ENCODE measurements at places on chromosomes 2 and 18.

DNA sequence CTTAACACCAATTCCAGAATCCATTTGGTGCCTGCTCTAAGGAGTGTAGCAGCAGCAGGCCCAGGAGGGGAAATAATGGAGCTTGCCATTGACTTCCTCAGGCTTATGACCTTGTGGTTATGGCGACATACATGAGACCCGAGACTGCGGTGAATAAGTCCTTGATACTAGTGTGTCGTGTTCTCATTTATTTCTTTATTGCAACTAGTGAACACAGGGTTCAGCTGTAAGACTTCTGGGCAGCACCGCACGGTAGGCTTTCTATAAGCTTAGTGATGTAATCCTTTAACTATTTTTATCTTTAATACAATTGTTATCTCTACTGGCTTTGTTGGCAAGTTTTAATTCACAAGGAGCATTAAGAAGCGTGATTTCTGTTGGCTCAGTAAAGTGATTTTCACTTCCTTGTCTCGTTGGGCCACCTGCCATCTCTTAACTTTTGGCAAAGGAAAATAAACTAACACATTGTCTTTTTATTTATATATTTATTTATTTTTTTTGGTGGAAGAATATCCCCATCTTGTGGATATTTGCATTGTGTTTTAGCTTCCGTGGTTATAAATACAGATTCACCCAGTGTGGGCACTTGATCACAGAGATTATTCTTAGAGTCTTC, 139.8 kb downstream of the LTBP1 start:
- DNase-seq, result peak; percentile 39

- DNase-seq, result no peak
Observed at GRCh38 chr2:16262526-16263178, 322.3 kb downstream of the MYCN start.

- DNase-seq, result no peak
Observed at GRCh38 chr2:206526416-206526815, 83.1 kb downstream of the ADAM23 start.

GRCh38 chr2:222637067-222637466, 18.8 kb downstream of the FARSB start:
- no peak for DNase-seq

GRCh38 chr2:1491751-1492150, 78.5 kb downstream of the TPO start:
- DNase-seq, result no peak

DNA sequence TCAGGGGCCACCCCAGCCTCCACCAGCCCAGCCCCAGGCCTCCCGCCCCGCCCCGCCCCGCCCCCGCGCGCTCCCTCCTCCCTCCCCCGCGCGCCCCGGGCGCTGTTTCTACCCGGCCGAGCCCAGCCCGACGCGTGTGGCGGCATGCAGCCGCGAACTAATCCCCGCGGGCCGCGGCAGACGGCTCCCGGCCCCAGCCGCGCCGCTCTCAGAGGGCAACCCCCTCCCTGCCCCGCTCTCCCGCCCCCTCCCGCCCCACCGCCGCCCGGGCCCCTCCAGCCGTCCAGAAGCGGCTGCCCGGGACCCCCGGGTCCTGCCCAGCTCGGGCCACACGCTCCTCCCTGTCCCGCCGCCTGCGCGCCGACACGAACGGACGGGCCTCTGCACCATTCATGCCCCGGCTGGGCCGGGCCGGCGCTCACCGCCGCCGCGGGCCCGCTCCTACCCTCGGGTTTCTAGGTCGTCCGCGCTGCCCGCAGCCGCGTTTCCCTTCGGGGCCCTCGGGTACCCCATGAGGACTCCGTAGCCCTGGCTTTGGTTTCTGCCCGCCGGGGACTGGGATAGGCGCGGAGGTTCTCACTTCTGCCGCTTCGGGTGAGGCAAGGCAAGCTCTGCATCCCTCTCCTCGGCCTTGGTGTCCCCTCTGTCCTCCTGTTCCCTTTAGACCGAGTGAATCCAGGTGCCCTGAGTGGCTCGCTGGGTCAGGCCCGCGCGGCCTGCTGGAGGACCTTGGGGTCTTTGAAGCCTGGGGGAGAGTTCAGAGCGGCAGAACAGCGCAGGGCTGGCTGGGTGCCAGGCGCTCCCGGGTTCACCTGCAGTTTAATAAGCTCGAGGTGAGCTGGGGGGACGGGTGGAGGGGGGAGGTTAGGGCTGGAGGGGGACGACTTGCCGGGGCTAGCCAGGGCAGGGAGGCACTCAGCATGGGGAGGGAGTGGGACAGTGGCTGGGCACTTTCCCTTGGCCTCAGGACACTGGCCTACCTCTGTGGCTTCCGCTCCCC, 3.1 kb downstream of the WNT10A start:
- no peak for DNase-seq

DNA sequence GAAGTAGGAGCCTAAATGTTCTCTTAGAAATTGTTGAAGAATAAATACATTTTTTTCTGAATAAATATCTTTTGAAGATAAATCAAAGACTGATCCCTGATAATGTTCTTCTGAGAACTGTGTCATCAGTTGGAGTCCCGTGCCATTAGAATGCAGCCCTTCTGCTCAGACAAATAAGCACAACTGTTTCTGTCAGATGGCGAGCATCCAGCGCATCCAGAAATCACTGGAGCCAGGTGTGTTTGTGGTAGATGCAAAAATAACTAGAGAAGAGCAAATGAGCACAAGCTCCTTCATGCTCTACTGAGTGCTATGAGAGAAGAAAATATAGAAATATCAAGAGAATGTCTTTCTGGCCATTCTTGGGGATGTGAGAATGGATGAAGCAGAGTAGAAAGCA, 573.7 kb downstream of the THSD7B start:
- DNase-seq, result no peak

GRCh38 chr2:146818122-146818521, 1026.7 kb upstream of the ACVR2A start:
- DNase-seq, result no peak

DNA sequence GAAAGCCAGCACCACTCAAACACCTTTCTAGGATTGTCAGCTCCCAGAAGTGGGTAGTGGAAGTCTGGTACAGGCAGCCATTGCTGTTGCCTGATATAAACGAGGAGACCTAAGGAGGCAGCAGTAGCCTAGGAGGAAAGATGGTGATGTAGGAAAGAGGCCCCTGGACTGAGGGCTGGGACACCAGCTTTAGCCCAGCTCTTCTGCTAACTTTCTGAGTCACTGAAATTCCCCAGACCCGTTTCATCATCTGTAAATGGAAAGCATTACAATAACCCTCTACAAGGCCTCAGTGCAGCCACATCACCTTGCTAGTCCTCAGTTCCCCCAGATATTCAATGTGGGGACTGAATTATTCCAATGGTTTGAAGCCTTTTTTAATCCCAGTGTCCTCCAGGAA, 336.5 kb downstream of the TNS1 start:
- DNase-seq, result no peak

Measured in femur (tissue), 1 donor.